ENCODE measurements at places on chromosomes 7 and 10.

DNA sequence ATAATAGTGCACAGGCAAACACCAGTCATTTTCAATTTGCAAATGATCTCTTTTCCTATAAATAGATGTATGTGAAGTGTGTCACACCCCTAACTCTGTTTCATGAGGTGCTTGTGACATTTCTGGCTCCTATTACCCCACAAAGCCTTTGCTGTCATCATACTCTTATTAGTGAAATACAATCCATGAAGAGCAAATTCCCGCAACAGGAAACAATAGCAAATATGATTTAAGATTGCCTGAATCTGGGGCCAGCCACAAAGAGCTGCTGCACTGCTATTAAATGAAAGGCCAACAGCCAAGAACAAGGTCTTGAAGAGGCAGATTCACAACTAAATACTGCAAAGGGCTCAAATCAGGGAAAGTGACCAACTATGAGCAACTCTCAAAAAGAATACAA is 96.3 kb upstream of the CAV2 start:
- no peak for DNase-seq

GRCh38 chr10:12324530-12324929 is 24.8 kb upstream of the CAMK1D start:
- no peak for DNase-seq

DNA sequence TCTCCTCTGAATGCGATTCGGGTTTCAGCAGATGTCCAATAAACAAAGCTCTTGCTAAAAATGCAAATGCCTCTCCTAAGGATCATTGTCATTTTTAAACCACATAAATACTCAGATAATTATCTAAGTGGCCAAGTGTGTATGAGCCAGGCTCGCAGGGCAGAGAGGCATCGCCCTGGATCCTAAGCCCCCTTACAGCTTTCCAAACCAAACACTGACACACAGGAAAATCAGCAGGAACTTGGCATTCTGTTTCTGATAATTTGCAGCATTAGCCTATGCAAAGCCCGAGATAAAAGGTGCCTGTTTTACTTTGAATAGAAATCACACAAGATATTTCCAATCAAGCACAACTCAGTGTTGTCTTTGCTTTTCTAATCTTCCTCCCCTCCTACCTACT is 134.4 kb downstream of the ABCA13 start:
- DNase-seq = no peak

DNA sequence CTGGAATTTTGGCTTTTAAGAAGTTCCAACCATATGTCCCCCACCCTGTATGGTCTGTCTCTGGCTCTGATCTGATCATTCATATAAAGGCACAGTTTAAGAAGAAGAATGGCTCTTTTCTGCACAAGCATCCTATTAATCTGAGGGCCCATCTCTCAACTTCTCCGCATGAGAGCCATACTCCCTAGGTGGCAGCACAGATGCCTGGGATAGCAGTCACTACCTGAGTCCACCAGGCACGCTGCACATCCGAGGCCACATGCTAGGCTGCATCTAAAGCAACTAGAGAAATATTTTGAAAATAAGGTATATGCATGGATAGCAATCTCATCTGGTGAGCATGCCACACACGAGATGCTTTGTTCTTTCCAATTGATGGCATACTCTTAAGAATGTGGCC is 565.5 kb downstream of the PARD3 start:
- DNase-seq = no peak

- DNase-seq = no peak
These were observed 56.4 kb downstream of the ESYT2 start for GRCh38 chr7:158772916-158773315.

DNA sequence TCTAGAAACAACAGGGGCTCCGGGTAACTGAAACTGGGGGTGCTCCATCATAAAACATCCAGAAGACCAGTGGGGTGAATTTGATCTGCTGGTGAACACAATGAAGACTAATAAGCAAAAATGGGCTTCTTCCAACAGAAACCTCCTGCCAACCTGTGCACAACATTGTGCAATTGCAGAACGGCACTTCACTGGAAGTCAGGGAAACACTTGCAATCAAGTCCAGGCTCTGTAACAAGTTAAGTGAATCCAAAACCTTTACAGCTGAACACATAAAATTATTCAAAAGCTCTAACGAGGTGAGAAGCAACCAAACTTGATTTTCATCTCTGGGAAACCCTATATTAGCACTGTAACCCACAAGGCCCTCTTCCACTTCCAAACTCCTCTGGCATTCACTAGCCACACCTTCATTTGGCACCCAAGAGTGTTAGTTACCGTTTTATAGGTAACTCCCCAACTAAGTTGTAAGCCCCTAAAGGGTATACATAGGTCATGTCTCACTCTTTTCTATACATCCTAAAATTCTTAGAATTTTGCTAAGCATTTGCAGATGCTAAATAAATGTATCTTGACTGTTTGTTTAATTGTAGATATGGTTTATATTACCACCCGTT is 22.0 kb downstream of the IMMP2L start:
- DNase-seq = no peak

- DNase-seq = no peak
These were observed 11.7 kb downstream of the VSIR start for GRCh38 chr10:71761541-71762113.
